Esophagus muscularis mucosa (tissue), 4 donors: ENCODE measurements at places on chromosomes 3 and 15. TPM values are rescaled to one million over a fixed set of nuclear protein-coding genes. Genes with fewer than 3 reads are reported as not detected.

DNAJB11 gene
- total RNA-seq = 42.1 TPM

MB21D2 gene
- total RNA-seq = 11.5 TPM

FMN1 gene
- 10.9 TPM for total RNA-seq

OR5K2 gene
- total RNA-seq = not detected

HRG gene
- total RNA-seq = not detected

ACAP2 gene
- 31.8 TPM for total RNA-seq

ZNF501 gene
- total RNA-seq = 9.9 TPM

PDZRN3 gene
- total RNA-seq = 244 TPM
